ENCODE measurements at places on chromosomes 7 and 10. TPM values are rescaled to one million over a fixed set of nuclear protein-coding genes. Genes with fewer than 3 reads are reported as not detected.

DNA sequence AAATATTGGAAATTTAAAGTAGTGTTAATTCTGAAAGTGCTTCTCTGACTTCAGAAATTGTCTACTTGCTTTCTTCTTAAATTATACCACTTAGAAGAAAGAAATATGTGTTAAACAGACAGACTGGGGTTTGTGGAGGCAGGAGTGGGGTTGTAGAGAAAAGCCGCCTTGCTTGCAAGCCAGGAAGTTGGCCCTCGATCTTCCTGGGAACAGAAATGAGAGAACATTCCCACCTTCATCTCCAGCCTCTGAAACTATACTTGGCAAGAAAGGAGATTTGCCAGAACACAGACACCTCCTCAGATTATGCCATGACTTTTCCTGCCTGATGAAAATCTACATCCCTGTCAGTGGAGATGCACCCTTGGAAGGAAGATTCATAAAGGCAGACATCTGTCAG, 171.2 kb upstream of the CHRM2 start:
- no peaks in the 10 kb centered on the region for H3K27me3 ChIP-seq
- H3K36me3 ChIP-seq, result no peaks in the 10 kb centered on the region
- no peak for DNase-seq
- H3K4me3 ChIP-seq, result no peak overlapping the region
- no peak overlapping the region for H3K27ac ChIP-seq

Gene STEAP2
- 73.2 TPM for total RNA-seq

Gene REEP3
- 74.3 TPM for total RNA-seq

DNA sequence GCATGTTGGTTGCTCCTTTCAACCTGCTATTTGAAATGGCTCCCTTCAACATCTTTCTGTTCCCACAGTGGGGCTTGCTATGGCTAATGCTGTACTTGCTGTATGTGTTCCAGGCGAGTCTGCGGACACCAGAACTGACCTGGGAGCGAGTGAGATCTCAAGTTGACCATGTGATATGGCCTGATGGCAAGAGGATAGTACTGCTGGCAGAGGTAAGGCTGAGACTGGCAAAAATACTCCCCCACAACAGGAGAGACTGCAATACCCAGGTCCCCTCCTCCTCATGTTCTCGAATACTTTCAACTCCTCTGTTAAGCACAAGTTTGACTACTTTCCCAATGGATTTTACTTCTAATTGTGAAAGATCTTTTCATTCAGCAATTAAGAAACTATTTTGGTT, 11.5 kb upstream of the STRIP2 start:
- no peaks in the 10 kb centered on the region for H3K4me1 ChIP-seq
- H3K36me3 ChIP-seq, result no peaks in the 10 kb centered on the region
- no peak overlapping the region for H3K27ac ChIP-seq
- DNase-seq, result no peak

Gene CYP3A4
- not detected for total RNA-seq

- H3K36me3 ChIP-seq, result no peaks in the 10 kb centered on the region
- no peak for DNase-seq
- no peak overlapping the region for H3K27ac ChIP-seq
- no peaks in the 10 kb centered on the region for H3K27me3 ChIP-seq
- no peaks in the 10 kb centered on the region for H3K4me1 ChIP-seq
- H3K4me3 ChIP-seq, result no peak overlapping the region
Measured at GRCh38 chr10:97974100-97974499, 56.3 kb downstream of the CRTAC1 start.

DNA sequence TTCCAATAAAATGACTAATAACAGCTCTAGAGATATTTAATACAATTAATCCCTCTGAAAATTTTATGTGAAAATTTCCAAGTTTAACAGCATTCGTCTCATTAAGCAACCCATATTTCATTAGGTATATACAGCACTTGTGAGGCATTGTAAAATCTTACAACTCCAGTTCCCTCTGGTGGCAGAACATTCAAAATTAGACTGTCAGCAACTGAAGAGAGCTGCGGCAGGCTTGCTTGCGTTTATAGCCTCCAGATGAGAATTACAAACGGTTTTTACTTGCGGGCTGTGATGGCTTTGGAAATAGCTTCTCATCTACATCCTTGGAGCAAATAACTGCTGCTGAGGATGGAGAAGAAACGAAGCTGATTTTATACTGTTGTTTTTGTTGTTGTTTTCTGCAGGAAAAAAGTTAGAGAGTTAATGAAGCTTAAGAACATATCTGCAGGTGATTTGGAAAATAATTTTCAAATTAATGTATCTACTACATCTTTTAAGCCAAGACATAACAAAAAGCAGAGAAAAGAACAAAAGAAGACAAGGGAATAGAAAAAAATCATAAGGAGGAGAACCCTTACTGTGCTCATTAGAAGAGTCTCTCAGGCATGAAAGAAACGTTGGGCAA, 171.3 kb downstream of the MAGI2 start:
- H3K4me1 ChIP-seq, result no peaks in the 10 kb centered on the region
- no peak overlapping the region for H3K27ac ChIP-seq
- DNase-seq, result no peak
- no peaks in the 10 kb centered on the region for H3K36me3 ChIP-seq
- no peak overlapping the region for H3K4me3 ChIP-seq

Gene CYP2C19
- not detected for total RNA-seq

Gene NME8
- 1.2 TPM for total RNA-seq

Gene SLIT1
- total RNA-seq, result 0.19 TPM

Gene MBLAC1
- 1.9 TPM for total RNA-seq

DNA sequence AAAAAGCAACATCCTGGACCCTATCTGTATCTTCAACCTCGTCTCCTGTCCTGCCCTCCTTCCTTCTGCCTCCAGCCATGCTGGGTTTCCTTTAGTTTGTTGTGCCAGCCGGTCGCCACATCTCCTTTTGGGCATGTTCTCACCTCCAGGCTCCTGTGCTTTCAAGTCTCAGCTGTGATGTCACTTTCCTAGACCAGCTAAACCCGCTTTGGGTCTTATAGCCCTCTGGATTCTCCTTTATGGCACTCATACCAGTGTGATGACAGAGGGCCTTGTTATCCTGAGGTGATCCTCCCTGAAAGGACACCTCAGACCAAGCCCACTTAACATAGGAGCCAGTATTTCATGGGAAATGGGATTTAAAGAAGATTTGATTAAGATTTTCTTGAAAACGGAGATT, 108.6 kb downstream of the EMX2 start:
- H3K4me1 ChIP-seq, result no peaks in the 10 kb centered on the region
- no peak for DNase-seq
- H3K36me3 ChIP-seq, result no peaks in the 10 kb centered on the region
- no peak overlapping the region for H3K27ac ChIP-seq
- no peak overlapping the region for H3K4me3 ChIP-seq

- H3K27ac ChIP-seq, result no peak overlapping the region
- DNase-seq, result no peak
- no peak overlapping the region for H3K4me3 ChIP-seq
- H3K36me3 ChIP-seq, result no peaks in the 10 kb centered on the region
Measured at GRCh38 chr7:101691822-101692384, 62.8 kb upstream of the MYL10 start.

GRCh38 chr10:13271552-13272163, 28.2 kb downstream of the PHYH start:
- no peaks in the 10 kb centered on the region for H3K27me3 ChIP-seq
- H3K36me3 ChIP-seq, result no peaks in the 10 kb centered on the region
- no peak overlapping the region for H3K4me3 ChIP-seq
- DNase-seq, result peak; percentile 76
- no peak overlapping the region for H3K27ac ChIP-seq

DNA sequence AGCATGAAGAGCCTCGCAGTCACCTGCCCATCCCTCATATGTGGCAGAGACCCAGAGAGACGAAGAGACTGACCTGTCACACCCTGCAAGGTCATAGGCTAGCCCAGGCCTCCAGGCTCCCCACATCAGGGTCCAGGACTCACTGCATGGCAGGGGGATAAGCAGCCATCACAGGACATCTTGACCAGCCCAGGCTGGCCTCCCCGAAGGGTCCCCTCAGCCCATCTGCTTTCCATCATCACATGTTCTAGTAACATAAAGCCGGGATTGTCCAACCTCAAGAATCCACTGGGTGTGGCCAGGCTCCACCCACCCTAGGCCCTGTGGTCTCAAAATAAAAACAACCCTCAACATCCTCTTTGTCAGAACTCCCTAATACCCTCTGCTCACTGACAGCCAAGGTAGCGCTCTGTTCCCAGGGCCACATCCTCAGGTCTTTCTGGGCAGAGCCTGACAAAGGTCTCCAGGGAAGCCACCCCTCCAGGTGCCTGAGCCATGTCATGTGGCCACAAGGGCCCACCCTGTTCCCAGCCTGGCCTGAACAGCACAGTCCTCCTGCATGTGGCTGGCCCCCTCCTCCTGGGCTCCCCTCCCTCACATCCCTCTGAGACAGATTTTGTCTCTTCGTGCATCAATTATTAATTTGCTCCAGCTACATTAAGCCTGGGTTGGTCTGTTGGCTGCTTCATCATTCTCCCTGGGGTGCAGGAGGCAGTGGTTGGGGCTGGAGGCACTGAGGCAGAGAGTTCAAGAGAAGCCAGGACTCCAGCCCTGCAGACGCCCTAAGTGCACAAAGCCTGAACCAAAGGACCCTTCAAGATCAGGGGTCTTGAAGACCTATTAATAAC, 131.8 kb upstream of the UNC5B start:
- H3K27ac ChIP-seq, result no peak overlapping the region
- DNase-seq, result no peak
- no peak overlapping the region for H3K4me3 ChIP-seq
- H3K27me3 ChIP-seq, result no peaks in the 10 kb centered on the region
- no peaks in the 10 kb centered on the region for H3K36me3 ChIP-seq
- no peaks in the 10 kb centered on the region for H3K4me1 ChIP-seq

Gene NAT16
- total RNA-seq, result not detected

GRCh38 chr10:70348228-70348850, 34.1 kb downstream of the LRRC20 start:
- no peaks in the 10 kb centered on the region for H3K4me1 ChIP-seq
- no peak overlapping the region for H3K27ac ChIP-seq
- H3K27me3 ChIP-seq, result no peaks in the 10 kb centered on the region

Gene SEMA3A
- 11.0 TPM for total RNA-seq

DNA sequence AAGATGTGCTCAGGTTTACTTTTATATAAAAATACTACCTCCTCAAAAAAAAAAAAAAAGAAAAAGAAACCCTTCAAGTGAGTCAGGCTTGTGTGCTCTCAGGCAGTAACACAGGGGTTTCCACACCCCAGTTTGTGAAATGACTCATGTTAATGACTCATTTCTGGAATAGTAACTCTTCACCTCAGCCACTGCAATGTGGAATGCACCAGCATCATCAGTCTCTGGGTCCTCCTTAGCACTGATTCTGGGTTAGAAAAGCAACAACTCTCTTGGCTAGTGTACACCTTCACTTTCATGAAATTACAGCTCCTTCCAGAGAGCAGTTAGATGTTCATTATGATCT, 110.6 kb downstream of the EMX2 start:
- H3K36me3 ChIP-seq, result no peaks in the 10 kb centered on the region
- no peak overlapping the region for H3K4me3 ChIP-seq
- no peak for DNase-seq
- no peaks in the 10 kb centered on the region for H3K27me3 ChIP-seq

Gene CARD11
- total RNA-seq, result 1.9 TPM

GRCh38 chr7:2040893-2041270, 191.9 kb downstream of the MAD1L1 start:
- DNase-seq, result peak; percentile 7
- H3K4me3 ChIP-seq, result no peak overlapping the region
- H3K36me3 ChIP-seq, result no peaks in the 10 kb centered on the region
- H3K27ac ChIP-seq, result no peak overlapping the region
- no peaks in the 10 kb centered on the region for H3K4me1 ChIP-seq

All from aorta (tissue), 5 donors.